Calu3 (cell line): ENCODE measurements at places on chromosomes 7 and 10.

DNA sequence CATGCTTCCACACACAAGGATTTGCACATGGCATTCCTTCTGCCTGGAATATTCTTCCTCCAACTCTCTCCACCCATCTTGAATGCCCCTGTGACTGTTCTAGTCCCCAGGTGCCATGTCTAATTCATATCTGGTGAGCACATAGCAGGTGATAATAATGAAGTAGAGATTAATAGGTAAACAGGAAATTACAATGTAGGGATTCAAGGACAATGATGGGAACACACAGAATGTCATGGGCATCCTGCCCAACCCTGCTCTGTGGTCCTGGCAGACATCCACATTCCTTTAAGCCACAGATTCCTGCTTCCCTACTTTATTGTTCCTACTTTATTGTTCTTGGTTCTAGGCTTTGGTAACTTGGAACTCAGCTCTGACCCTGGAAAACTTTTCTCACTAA lies 115.8 kb downstream of the THSD7A start:
- DNase-seq: peak; percentile 17

DNA sequence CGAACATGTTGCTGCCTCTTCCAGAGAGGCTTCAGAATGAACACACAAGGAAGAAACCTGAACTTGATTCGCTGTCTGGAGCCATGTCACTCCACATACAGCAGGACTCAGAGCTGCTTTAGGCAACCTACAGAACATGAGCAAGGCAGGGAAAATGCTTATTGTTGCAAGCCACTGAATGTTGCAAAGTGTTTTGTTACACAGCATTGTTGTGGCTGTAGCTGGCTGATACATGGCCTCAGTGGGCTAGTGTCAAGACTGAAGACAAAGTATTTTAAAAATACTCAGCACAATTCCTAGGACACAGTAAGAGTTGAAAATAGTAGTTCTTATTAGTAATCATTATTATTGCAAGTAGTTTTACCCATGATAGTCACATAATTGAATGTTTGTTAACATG lies 3.1 kb upstream of the CHST15 start:
- no peak for DNase-seq

DNA sequence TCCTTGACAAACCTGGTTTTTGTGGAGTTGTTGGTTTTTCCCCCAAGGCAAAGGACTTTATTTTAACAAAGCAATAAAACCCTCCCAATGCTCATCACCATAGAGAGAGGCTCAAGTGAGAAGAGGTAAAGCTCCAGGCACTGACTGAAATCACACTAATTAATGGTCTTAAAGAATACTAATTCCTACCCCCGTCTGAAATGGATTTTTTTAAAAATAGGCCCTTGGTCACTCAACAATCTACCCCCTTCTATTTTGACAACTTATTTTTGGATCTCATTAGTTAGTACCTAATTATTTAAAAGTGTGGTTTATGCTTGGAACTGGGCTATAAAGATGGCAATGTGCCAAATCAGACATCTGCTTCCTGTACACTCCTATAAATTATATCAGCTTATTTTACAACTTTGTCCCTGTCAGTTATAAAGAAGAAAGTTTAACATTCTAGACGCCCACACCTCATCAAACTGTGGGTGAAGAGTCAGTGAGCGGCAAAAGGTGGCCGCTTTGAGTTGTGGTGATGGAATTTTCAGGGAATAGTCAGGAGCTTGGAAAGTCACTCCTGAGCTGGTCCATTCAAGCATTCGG lies 10.6 kb downstream of the GLI3 start:
- DNase-seq: no peak

DNA sequence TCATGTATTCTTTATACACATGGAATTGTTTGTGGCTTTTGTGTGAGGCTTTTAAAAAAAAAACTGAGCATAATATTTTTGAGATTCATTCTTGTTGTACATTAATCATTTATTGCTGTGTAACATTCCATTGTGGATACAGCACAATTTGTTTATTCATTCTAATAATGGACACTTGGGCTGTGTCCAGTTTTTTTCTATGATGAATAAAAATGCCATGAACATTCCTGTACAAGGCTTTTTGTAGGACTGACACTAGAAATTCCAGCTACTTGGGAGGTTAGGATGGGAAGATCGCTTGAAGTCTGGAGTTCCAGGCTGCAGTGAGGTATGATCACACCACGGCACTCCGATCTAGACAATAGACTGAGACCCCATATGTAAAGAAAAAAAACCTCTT lies 254.3 kb upstream of the CACNA2D1 start:
- DNase-seq: no peak

- DNase-seq: peak; percentile 59
These were observed 38.0 kb upstream of the MKX start for GRCh38 chr10:27783660-27784059.

GRCh38 chr10:101716891-101717659 lies 22.1 kb upstream of the FBXW4 start:
- peak; percentile 11 for DNase-seq
